ENCODE measurements at places on chromosomes 1 and 21. TPM values are rescaled to one million over a fixed set of nuclear protein-coding genes. Genes with fewer than 3 reads are reported as not detected.

LINGO4 gene
- polyA plus RNA-seq = 0.06 TPM

RGL1 gene
- 8.2 TPM for polyA plus RNA-seq

- DNase-seq = no peak
Observed at GRCh38 chr1:59248758-59249157, 48.1 kb upstream of the FGGY start.

GRCh38 chr1:94009304-94009703 is 100.1 kb upstream of the GCLM start:
- DNase-seq = no peak

DNA sequence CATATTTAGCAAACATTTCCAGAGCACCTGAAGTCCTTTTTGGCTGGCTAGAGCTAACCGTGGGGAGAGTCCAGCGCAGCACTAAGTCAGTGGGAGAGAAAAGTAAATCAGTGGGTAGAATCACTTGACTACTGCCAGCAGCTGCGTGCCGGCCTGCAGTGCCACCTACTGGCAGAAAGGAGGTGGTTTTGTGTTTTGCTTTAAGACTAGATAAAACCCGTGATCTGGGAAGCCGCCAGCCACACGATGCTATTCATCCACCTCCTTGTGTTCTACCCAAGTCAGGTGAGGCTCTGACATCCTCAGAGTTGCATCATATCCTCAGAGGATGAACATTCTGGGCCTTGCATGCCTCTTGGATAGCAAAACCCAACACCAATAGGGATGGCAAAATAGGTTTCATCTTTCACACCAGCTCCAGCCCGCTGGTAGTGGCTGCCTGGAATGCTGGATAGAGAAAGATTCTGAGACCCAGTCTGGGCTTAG is 14.1 kb upstream of the HEYL start:
- DNase-seq = peak; percentile 93

DNA sequence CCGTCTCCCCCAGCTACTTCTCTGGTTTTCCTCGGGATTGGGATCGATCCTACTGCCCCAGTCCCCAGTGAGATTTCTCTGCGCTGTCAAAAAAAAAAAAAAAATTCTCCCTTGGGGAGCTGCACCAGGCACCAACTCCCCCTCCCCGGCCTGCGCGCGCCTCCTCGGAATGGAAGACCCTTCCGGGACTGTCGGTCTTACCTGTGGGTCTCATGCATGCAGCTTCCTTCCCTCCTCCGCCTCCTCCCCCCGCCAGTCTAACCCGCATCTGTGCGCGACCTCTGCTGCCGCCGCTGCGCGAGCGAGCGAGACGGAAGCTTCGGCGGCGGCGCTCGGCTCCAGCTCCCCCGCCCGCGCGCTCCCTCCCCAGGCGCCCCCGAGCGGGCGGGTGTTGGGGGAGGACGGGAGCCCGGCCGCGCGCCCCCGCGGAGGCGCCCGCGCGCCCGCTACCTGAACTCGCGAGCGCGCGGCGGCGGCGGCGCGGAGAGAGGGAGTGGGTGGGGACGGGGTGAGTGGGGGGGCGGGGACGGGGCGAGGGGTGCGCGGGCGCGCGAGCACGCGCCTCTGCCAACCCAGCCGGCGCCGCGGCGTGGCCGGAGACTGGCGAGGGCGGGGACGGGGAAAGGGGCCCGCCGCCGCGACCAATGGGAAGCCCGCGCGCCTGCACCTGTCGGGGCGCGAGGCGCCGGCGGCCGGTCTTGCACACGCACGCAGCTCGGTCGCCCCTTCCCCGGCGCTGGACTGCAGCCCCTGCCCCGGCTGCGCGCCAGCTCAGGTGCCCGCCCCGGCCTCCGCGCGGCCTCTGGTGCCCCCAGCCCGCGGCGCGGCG is at the start of gene SUSD4:
Gene SUSD4, minus strand, starts transcription at position 321 of the 829 bp plus-strand sequence. CDS start 751 bp downstream, outside the sequence.
- peak; percentile 82 for DNase-seq

All from stomach (tissue), 19 donors.